ENCODE measurements at places on chromosomes 2 and 18. TPM values are rescaled to one million over a fixed set of nuclear protein-coding genes. Genes with fewer than 3 reads are reported as not detected.

The COL4A3 gene
- 30.2 TPM for polyA plus RNA-seq

The ANKRD53 gene
- 0.27 TPM for polyA plus RNA-seq

GRCh38 chr2:164842624-164842966 lies 972 bp upstream of the COBLL1 start:
- H3K4me3 ChIP-seq, result no peak overlapping the region
- H3K4me1 ChIP-seq, result peaks cover 14% of the 10 kb centered on the region
- H3K36me3 ChIP-seq, result no peaks in the 10 kb centered on the region
- no peak for DNase-seq

The C2orf76 gene
- 21.7 TPM for polyA plus RNA-seq

The FSHR gene
- polyA plus RNA-seq, result not detected

GRCh38 chr2:72895154-72895553 lies 7.9 kb downstream of the SPR start:
- H3K36me3 ChIP-seq, result no peaks in the 10 kb centered on the region
- H3K4me1 ChIP-seq, result no peaks in the 10 kb centered on the region
- no peak overlapping the region for H3K4me3 ChIP-seq
- no peak overlapping the region for H3K27ac ChIP-seq
- H3K27me3 ChIP-seq, result peaks cover 8% of the 10 kb centered on the region
- no peak for DNase-seq

DNA sequence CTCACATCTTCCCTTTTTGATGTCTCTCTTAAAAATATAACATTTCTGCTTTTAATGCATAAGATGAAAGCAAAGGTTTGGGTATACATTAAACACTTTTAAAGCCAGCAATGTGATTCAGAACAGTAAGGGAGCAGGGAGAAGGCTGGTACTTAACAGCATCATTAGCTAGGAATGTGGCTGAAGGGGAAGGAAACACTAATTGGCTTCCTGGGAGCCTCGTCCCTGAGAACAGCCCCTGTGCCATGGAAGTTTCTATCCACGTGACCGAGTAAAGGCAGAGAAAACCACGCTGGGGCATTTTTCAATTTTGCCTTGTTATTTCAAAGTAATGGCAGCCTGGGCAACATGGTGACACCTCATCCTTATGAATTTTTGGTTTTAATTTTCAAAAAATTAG lies 109.2 kb upstream of the GPC1 start:
- no peak overlapping the region for H3K4me3 ChIP-seq
- peaks cover 5% of the 10 kb centered on the region for H3K27me3 ChIP-seq
- no peak overlapping the region for H3K27ac ChIP-seq
- no peaks in the 10 kb centered on the region for H3K4me1 ChIP-seq
- H3K36me3 ChIP-seq, result no peaks in the 10 kb centered on the region

- peaks cover 18% of the 10 kb centered on the region for H3K4me1 ChIP-seq
- H3K27ac ChIP-seq, result no peak overlapping the region
- no peaks in the 10 kb centered on the region for H3K27me3 ChIP-seq
- DNase-seq, result no peak
- H3K4me3 ChIP-seq, result no peak overlapping the region
- no peaks in the 10 kb centered on the region for H3K36me3 ChIP-seq
Observed at GRCh38 chr2:213066443-213066743, 85.0 kb downstream of the IKZF2 start.

DNA sequence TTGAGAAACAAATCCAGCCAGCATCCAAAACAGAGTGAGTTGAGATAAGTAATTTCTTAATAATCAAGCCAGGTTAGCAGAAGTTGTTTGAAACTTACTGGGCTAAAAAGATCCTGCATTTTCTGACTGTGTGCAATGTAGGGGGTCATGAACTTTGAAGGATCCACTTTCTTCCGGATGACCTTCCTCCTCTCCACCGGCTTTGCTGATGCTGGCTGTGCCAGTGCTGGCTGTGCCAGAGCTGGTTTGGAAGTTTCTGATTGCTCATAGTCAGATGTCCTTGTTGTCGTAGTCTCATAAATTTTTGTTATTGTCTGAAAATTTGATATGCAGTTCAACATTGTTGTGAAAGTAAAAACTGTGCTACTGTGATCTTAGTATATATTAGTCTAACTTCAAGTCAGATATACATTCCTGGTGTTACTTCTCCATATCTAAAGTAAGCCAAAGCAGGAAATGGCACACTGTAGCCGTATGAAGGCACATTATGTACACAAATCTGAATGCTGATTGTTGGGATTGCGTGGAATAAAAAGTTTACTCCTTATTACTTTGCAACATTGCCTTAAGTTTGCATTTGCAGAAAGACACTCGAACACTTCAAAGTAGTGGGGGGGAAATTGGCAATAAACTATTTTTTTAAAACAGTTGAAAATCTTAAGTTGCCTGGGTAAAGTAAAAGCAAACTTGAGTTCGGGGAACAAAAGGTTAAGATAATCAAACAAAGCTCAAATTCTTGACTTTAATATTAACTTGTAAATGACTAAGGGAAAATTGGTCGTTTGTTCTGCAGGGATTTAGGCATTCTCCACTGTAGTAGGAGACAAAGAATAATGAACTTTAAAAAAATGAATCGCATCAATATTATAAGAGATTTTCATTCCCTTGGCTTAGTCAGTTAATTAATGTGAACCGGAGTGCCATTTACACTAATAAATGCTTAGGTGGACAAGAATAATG lies 6.4 kb downstream of the NEB start:
- no peak overlapping the region for H3K4me3 ChIP-seq
- H3K27me3 ChIP-seq, result no peaks in the 10 kb centered on the region
- no peak for DNase-seq
- H3K4me1 ChIP-seq, result peaks cover 23% of the 10 kb centered on the region
- H3K36me3 ChIP-seq, result no peaks in the 10 kb centered on the region

- no peak for DNase-seq
- H3K4me3 ChIP-seq, result no peak overlapping the region
- H3K27ac ChIP-seq, result no peak overlapping the region
- no peaks in the 10 kb centered on the region for H3K36me3 ChIP-seq
- H3K4me1 ChIP-seq, result no peaks in the 10 kb centered on the region
Observed at GRCh38 chr2:22737144-22737543, 647.8 kb upstream of the KLHL29 start.

The LBH gene
- 94.2 TPM for polyA plus RNA-seq

The HOXD3 gene
- 1.2 TPM for polyA plus RNA-seq

The NIF3L1 gene
- polyA plus RNA-seq, result 24.5 TPM

The TMEM163 gene
- 10.1 TPM for polyA plus RNA-seq

GRCh38 chr2:208046686-208047085 lies 21.4 kb upstream of the PLEKHM3 start:
- H3K36me3 ChIP-seq, result no peaks in the 10 kb centered on the region
- DNase-seq, result no peak
- H3K27ac ChIP-seq, result no peak overlapping the region
- no peaks in the 10 kb centered on the region for H3K27me3 ChIP-seq
- H3K4me1 ChIP-seq, result no peaks in the 10 kb centered on the region

DNA sequence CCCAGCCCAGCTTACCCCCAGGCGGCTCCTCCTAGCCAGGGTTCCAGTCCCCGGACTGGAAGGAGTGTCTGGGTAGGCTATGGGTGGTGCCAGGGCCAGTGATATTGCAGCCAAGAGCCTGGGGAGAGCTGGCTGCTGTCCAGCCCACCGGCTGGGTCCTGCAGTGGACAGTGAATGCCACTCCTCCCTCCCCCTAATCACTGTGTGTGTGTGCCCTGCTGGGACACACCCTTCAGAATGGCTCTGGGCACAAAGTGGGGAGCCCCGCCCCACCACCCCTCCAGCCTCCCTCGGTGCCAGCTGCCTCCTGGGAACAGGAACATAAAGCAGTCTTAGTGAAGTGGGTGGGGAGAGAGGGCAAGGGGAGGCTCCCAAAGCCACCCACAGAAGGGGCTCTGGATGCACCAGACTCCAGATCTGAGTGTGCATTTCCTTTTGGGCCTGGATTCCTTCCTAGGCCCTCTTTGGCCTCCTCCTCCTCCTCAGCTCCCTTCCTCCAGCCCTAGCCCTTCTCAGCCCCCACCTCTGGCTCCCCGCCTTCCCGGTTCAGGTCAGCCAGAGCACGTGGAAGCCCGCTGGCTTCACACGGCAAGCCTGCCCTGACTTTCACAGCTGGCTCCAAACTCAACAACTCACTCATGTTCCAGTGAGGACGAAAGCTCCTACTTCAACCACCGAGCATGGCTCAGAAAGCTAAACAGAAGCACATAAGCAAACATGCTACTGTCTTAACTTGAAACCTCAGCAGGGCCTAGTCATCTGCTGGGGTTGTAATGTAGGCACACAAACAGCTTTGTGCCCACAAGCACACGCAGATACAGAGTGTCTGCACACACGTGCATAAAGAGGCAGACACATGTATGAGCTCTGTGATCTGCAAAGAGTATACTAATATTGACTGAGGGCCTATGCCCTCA lies 209.2 kb upstream of the SMAD2 start:
- DNase-seq, result peak; percentile 71
- H3K36me3 ChIP-seq, result no peaks in the 10 kb centered on the region
- no peak overlapping the region for H3K4me3 ChIP-seq
- H3K4me1 ChIP-seq, result peaks cover 62% of the 10 kb centered on the region
- H3K27ac ChIP-seq, result no peak overlapping the region

Measured in spleen (tissue), 13 donors.